Camera-type eye (tissue), 1 donor: ENCODE measurements at places on chromosomes 12 and 14. TPM values are rescaled to one million over a fixed set of nuclear protein-coding genes. Genes with fewer than 3 reads are reported as not detected.

Gene SELPLG
- total RNA-seq: 2.9 TPM

Gene PGF
- total RNA-seq: 11.8 TPM

Gene TMEM253
- total RNA-seq: not detected

Gene FAM181A
- total RNA-seq: not detected

Gene LBHD2
- not detected for total RNA-seq

Gene G2E3
- 54.6 TPM for total RNA-seq

Gene GZMH
- not detected for total RNA-seq

Gene P2RX2
- total RNA-seq: not detected

Gene PTPRR
- 18.5 TPM for total RNA-seq

Gene STAC3
- 55.6 TPM for total RNA-seq

Gene SOX5
- 72.7 TPM for total RNA-seq

Gene KCNMB4
- 12.3 TPM for total RNA-seq

Gene ITGA5
- total RNA-seq: 45.5 TPM

Gene GPD1
- total RNA-seq: 28.3 TPM

Gene PRR4
- 11.7 TPM for total RNA-seq

Gene LUM
- 312 TPM for total RNA-seq

Gene GLIPR1L2
- 4.5 TPM for total RNA-seq

Gene OTUB2
- total RNA-seq: 3.8 TPM

Gene CCDC85C
- total RNA-seq: 42.2 TPM

Gene TAS2R13
- 12.4 TPM for total RNA-seq

Gene ZC2HC1C
- total RNA-seq: 2.5 TPM

Gene MGST1
- 8.7 TPM for total RNA-seq

Gene ASPG
- total RNA-seq: 2.4 TPM

Gene DERA
- total RNA-seq: 53.8 TPM
